ENCODE measurements at places on chromosomes 1 and 21.

DNA sequence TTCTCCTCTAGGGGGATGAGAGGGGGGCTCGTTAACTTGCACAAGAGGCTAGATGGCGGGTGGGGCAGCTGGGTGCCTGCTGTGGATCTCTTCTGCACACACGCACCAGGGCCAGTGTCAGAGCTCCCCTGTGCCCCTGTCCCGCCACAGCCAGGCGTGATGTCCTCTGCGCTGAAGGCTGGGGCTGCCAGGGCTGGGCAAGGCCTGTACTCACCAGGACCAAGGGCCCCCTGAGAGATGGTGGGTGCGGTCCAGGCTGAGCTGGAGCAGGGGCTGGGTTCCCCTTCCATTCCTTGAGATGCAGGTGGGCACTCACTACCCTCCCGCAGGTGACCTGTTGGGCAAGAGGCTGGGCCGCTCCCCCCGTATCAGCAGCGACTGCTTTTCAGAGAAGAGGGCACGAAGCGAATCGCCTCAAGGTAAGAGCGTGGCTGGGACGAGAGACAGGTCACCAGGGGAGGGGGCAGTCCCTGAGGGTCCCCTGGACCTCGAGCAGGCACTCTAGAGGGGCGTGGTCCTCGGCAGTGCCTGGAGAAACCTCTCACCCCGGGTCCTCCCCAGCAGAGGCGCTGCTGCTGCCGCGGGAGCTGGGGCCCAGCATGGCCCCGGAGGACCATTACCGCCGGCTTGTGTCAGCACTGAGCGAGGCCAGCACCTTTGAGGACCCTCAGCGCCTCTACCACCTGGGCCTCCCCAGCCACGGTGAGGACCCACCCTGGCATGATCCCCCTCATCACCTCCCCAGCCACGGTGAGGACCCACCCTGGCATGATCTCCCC is 15.2 kb downstream of the SAMD11 start:
- peak; percentile 49 for DNase-seq

GRCh38 chr1:168497376-168497950 is 46.3 kb downstream of the XCL2 start:
- no peak for DNase-seq

DNA sequence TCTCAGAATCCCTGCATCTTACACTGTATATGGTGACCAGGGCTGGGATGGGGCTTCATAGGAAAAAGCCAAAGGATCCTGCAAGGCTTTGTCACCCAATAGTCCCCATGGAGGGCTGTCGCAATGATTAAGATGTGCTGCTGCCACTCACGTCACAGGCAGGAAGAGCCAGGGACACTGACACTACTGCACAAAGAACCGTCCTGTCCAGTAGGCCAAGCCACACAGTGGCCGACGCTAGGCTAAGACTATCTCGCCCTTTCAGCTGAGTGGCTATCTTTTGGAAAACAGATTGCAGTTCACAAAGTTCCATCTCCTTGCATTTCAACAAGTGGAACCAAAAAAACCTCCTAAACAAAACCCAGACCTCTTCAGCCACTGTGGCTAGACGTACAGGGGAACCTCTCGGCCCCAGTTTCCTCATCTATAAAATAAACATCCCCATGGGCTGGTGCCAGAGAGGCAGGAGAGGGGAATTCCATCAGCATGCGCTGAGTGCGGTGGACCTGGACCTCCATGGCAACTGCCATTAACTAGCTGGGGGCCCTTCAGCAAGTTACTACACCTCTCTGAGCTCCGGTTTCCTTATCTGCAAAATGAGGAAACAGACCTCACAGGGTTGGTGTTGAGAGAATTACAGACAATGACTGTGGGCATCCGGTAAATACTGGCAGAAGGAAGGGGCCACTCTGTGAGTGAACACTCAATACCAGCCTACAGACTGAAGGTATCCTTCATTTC is 8.7 kb downstream of the CAPZB start:
- no peak for DNase-seq

GRCh38 chr1:116311756-116312680 is 61.0 kb upstream of the ATP1A1 start:
- no peak for DNase-seq

DNA sequence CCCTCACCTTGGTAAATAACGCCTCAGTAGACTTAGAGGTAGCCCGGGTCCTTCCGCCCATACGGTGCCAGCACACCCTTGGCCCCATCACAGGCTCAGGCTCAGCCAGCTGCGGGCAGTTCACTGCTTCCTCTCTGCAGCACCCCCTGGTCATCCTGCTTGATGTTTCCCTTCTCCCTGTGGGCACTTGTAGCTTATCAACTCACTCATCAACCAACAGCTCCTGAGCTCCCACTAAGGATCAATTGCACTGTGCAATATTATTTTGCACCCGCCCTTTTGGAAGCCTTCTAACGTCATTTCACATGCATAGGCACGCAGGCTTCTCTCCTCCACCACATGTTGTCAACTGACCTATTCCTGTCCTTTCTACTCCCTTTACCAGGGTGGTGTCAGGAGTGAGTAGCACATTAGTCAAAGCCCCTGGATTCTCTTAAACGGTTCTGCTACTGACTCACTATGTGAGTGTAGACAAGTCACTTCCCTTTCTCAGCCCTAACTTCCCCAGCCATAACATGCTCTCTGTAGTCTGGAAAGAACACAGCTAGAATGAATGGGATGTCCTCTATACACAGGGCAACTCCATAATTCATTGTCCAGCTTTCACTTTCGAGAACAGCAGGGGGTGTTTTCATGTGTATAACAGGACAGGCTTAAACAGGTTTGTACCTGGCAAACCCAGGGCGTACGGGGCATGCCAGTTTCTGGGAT is 47.1 kb upstream of the IRF2BP2 start:
- no peak for DNase-seq

GRCh38 chr1:30011970-30012369 is 711.4 kb downstream of the MATN1 start:
- no peak for DNase-seq

DNA sequence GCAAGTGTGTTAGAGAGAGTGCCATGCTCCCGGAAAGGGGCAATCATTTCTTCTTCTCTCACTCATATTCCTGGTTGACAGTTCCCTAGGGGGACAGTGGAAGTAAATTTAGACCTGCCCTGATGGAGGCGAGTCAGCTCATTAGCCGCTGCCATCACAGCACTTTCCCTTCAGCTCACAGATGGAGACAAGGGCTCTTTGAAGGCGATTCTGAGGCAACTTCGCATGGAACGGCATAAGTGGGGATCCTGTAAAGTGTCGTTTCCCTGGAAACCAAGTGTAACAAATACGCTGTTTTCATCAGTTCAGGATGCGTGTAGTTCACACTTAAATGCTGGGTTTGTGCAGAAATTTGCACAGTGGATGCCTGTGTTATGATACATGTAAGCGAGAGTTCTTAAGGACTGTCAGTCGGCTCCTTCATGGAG is 114.5 kb upstream of the TMPRSS15 start:
- DNase-seq: no peak

DNA sequence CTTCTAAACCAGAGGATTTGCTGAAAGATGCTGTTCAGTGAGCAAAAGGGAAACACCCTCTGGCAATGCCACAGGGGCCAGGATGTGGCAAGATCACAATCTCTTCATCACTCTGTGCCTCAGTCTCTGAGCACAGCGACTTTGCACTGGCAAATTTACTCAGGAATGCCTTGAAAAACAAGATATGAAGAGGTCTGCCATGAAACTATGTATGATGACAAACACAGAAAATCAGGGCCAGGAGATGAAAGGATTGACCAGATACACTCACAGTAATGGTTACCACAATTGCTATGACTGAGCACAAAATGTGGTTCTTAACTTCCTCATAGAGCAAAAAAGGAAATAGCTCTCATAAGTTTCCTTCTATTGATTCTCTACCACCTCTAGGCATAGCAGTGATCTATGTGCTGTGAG is 5.8 kb downstream of the TTC13 start:
- DNase-seq: no peak

DNA sequence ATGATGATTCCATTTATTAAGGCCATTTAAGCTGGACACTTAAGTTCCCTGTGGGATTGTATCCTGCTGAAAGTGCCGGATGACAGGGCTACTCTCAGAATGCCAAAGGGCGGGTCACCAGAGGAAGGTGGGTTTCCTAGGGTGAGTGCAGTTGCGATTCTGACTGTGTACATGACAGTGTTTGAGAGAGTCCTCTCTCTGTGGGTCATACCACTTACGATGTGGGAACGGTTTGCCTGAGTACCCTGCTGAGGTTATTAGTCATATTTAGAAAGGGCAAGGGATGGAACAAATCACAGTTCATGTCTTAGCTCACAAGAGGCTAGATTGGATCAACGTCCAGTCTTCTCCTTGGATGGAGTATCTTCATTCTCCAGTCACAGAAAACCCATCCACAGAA is 461.9 kb downstream of the CAMTA1 start:
- DNase-seq: no peak

GRCh38 chr1:200780545-200781369 is 42.1 kb downstream of the CAMSAP2 start:
- no peak for DNase-seq

DNA sequence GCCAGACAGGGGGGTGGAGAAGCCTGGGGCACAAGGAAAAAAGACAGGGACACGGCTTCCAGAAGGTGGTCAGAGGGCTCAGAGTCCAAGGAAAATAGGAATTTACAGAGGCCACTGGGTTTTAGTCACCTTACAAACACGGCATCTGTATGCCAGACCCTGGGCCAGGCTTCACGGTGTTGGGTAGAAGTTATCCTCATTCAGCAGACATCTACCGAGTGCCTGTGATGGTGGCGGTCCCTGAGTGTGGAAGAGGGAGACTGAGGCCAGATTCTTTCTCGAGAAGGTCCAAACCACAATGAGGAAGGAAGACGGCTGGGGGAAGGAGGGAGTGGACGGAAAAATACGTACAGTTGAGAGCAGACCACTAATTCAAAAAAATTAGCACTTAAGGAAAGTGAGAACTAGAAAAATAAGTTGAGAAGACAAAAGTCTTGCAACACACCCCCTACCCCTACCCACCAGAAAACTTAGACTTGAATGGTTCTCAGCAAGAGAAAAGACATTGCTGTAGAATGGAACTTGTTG is 864 bp upstream of the BTG2 start:
- DNase-seq: no peak

DNA sequence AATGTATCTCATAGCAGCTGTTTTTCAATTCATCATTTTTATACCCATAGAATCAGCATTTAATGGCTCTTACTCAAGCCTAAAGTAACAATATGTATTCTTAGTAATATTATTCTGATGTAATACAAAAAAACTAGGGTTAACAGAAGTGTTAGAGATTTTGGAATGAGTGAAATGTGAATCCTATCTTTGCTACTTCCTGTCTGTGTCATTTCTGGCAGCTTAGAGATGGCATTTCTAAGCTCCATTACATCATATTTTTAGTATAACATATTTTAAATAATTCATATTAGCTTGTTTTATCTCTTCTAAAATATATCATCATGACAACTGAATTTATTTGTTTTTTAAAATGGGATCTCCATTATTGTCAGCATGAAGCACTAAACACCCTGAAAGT is 90.2 kb downstream of the LRRC7 start:
- DNase-seq: no peak

DNA sequence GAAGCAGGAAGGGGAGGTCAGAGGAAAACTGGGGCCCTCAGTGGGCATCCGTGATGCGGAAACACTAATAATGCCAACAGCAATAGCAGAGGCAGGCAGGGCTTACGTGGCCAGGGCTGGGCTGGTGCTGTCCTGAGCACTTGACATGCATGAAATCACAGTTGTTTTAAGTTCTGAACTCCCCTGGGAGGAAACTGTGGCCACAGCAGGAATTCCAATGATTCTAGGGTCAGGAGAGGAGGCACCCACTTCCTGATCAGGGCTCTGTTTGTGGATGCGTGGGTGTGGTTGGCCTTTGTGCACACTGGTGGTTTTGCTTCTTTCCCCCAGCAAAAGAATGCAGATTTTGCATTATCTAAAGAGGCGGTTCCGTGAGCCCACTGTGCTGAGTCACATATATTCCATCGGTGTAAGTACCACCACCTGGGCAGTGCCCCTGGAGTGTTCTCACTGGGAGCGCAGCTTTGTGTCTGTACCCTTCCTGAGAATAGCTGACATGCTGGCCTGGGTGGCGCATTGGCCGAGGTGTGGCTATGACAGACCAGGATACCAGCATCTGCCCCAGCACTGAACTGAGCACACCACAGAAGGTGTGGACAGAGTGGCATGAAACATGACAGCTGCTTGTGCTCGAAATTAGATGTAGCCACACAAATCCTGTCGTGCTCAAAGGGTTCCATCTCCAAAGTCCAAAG is 71.0 kb downstream of the PDE9A start:
- DNase-seq: no peak

GRCh38 chr1:57137980-57138379 is 172.2 kb upstream of the C8B start:
- no peak for DNase-seq

GRCh38 chr21:26159869-26160268 is 10.7 kb downstream of the APP start:
- DNase-seq: no peak

- no peak for DNase-seq
Observed at GRCh38 chr1:174912264-174912663, 87.5 kb upstream of the CACYBP start.

GRCh38 chr1:63569640-63570316 is 23.4 kb upstream of the PGM1 start:
- DNase-seq: no peak

GRCh38 chr1:201123866-201124265 is 3.1 kb downstream of the ASCL5 start:
- no peak for DNase-seq

GRCh38 chr1:43439781-43440180 is 13.9 kb downstream of the HYI start:
- DNase-seq: no peak

- no peak for DNase-seq
Observed at GRCh38 chr1:172398970-172399755, 21.3 kb upstream of the C1orf105 start.

DNA sequence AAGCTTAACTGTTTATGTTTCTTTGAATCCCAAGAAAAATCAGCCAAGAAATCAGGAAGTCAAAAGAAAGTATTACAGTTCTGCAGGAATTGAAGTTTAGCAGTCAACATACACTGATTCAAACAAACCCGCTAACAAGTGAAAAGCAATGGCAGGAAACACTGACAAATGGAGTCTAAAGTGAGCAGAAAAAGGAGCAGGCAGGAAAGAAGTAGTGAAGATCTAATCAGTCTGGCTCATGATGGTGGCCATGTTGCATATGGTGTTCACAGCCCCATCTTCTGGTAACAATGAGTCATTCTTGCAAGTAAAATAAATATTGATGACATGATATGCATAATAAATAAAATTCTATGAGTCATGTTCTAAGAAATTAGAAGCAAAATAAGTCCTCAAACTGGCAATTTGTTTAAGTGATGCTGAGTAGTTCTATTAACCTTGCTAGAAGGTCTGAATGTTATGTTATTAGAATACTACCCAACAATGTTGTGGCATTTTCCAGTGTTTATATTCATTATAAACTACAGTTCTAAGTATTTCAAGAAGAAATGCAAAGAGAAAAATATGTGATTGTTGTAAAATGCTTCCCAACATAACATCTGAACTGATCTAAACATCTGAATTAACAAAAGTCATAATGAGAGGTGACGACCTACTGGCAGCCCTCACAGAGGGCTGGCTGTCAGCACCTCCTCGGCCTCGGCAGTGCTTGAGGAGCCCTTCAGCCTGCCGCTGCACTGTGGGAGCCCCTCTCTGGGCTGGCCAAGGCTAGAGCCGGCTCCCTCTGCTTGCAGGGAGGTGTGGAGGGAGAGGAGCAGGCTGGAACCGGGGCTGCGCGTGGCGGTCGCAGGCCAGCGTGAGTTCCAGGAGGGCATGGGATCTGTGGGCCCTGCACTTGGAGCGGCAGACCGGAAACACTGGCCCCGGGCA is 5.7 kb upstream of the ACBD6 start:
- DNase-seq: no peak
